Activated naive CD4-positive, alpha-beta T cell treated with anti-CD3 and anti-CD28 coated beads, Interleukin-2, amount 10 ng/mL, durations not matched to agents 7 days and 5 days (primary cell): ENCODE measurements at places on chromosomes 5 and 9.
A peak's percentile ranks its signal among the peaks of the same experiment; 100 is the strongest.

DNA sequence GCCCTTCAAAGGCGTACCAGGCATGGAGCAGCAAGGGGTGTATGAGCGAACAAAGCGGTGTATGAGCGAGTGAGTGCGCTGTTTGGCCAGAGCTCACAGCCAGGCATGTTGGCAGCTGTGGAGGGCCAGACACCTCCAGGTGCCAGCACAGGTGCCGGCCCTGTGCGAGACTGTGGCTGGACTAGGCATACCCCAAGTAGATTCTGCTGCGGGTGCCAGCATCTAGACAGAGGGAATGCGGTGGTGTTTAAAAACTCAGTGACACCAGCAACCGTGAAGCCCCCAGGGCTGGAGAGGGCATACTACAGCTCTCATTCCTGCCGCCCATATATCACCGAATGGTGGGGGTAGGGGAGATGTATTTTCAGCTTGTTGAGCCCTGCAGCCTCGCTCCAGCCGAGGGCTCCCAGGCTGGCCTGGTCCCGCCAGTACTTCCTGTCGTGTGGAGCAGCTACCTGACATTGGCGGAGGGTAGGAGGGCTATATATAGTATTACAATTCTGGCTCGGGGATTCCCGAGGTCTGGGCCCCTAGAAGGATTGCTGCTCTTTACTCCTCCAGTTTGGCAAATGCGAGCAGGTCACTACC lies 1829.6 kb upstream of the NUDT12 start:
- H3K27ac ChIP-seq = no peak overlapping the region
- no peaks in the 10 kb centered on the region for H3K27me3 ChIP-seq
- DNase-seq = peak; percentile 17
- no peaks in the 10 kb centered on the region for H3K4me1 ChIP-seq
- H3K36me3 ChIP-seq = no peaks in the 10 kb centered on the region

GRCh38 chr9:134526584-134527477 lies 114.8 kb upstream of the COL5A1 start:
- H3K36me3 ChIP-seq = no peaks in the 10 kb centered on the region
- no peak for DNase-seq
- H3K4me1 ChIP-seq = no peaks in the 10 kb centered on the region
- no peak overlapping the region for H3K4me3 ChIP-seq

GRCh38 chr9:131567910-131568309 lies 22.6 kb downstream of the PRRT1B start:
- H3K4me3 ChIP-seq = no peak overlapping the region
- H3K27me3 ChIP-seq = peaks cover under 1% of the 10 kb centered on the region
- H3K36me3 ChIP-seq = peaks cover 22% of the 10 kb centered on the region
- DNase-seq = no peak

- H3K36me3 ChIP-seq = no peaks in the 10 kb centered on the region
- no peak overlapping the region for H3K4me3 ChIP-seq
- no peaks in the 10 kb centered on the region for H3K4me1 ChIP-seq
- no peak for DNase-seq
- H3K27ac ChIP-seq = no peak overlapping the region
These were observed 182.5 kb upstream of the PPP1R2B start for GRCh38 chr5:156667616-156668015.

- H3K4me1 ChIP-seq = no peaks in the 10 kb centered on the region
- no peak overlapping the region for H3K27ac ChIP-seq
- no peaks in the 10 kb centered on the region for H3K27me3 ChIP-seq
- H3K4me3 ChIP-seq = no peak overlapping the region
- no peaks in the 10 kb centered on the region for H3K36me3 ChIP-seq
These were observed 789.3 kb downstream of the SEMA5A start for GRCh38 chr5:8756498-8757084.

DNA sequence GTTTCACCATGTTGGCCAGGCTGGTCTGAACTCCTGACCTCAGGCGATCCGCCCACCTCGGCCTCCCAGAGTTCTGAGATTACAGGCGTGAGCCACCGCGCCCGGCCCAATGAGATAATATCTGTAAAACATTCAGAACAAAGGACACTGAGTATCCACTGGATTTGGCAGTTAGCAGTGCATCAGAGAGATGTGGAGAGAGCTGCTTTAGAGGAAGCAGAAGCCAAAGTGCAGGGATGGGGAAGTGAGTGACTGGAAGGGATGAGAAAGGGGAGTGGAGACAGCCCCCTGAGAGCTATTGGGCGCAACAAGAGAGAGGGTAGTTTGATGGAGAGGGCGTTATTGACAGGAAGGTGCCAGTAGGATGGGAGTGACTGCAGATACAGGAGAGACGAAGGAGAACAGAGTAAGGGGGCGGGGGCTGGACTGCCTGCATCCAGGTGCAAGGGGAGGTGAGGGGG lies 157.5 kb upstream of the SHB start:
- peak; percentile 24 for DNase-seq
- H3K4me3 ChIP-seq = peak overlapping the region; percentile 40
- no peak overlapping the region for H3K27ac ChIP-seq
- peaks cover 21% of the 10 kb centered on the region for H3K4me1 ChIP-seq
- no peaks in the 10 kb centered on the region for H3K36me3 ChIP-seq
